AG20443 (cell line): ENCODE measurements at places on chromosomes 16 and 17.
A peak's percentile ranks its signal among the peaks of the same experiment; 100 is the strongest.

- no peak for DNase-seq
Measured at GRCh38 chr17:38753071-38753506, 548 bp downstream of the PSMB3 start.

DNA sequence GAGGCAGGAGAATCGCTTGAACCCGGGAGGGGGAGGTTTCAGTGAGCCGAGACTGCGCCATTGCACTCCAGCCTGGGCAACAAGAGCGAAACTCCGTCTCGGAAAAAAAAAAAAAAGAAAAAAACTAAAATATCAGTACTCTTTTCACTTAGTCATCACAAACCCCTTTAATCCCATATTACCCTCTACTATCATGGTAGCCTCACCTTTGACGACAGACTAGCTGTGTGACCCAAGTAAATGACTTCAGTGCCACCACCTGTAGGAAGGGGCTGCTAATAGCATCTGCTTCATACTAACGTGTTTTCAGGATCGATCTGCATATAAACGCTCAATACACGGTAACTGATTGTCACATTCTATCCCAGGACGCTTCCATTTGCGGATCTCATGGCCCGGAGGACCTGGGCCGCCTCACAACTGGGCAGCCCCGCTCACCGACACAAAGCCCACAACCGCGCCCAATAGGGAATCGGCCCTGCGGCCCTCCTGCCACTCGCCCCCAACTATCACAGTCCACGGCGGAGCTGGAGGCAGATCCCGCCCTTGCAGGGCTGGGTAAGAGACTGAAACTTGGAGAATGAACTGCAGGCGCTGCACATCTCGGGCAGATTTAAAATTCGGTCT lies 1.1 kb upstream of the ZNF263 start:
- no peak for DNase-seq

DNA sequence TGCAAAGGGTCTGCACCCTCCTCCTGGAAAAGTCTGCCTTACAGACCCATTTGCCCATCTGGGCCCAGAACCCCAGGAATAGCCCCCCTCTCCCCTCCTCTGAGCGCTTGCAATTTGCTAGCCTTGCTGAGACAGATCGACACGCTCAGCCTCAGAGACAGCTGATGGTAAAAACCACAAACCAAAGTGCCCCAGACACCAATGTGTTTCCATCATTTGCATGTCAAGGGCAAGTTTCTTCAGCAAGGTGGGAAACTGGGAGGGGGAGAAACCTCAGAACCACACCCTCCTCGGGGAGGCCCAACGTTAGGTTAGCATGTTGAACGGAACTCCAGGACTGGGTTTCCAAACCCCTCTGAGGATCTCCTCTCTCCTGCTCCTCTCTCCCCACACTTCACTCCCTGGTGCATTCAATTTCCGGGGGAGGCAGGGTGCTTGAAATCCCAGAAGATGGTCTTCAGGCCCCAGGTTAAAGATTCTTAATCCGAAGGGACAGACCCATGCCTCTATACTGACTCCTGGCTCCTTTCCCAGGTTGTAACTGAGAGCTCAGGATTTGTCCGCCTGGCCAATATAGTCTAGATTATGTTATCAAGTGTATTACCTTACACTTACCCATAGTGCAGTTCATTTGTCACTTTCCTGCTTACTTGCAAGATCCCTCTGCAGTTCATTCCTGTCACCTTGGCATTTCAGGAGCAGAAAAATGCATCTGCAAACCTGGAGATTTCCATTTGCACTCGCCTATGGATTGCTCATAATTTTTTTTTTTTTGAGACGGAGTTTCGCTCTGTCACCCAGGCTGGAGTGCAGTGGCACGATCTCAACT lies 1.3 kb upstream of the CUEDC1 start:
- no peak for DNase-seq

- peak; percentile 52 for DNase-seq
Measured at GRCh38 chr17:76446449-76447231, 6.3 kb downstream of the UBE2O start.

GRCh38 chr17:51050291-51051033 lies 70.2 kb downstream of the SPAG9 start:
- DNase-seq: no peak

GRCh38 chr16:1153480-1154160 lies 714 bp downstream of the CACNA1H start:
- DNase-seq: no peak

DNA sequence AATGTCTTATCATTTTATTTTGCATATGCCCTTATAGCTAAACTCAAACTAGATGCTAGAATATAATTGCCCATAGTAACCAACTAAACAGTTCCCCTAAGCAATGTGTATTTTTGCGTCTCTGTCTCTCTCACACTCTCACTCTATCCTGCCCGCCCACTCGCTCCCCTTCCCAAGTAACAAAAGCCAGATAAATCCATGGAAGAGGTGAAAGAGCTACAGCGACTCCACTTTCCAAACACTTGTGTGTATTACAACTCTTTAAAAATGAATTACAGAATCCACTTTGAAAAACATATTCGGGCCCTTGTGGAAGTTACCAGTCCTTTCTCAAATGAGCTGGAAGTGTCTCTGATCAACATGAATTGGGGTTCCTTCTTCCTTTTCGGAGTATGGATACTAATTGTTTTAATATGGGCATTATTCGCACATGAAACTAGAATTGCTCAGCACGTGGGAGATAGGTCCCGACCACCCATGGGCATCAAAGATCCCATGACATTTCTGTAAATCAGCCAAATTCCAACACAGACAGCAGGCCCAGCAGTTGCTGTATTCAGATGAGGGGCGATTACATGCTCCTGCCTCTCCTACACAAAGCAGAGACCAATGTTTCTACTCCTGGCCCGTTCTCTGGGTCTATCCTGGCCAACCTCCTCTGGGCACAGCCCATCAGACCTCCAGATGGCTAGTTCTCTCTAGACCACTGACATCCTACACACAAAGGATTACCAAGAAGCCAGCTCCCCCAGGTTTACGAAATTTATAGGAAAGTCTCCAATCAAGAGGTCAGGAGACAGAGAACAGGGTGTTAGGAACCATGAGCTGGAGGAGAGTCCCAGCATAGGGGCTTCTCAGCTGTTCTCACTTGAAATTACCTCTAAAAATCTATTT lies 121.5 kb downstream of the ZFHX3 start:
- DNase-seq: no peak

DNA sequence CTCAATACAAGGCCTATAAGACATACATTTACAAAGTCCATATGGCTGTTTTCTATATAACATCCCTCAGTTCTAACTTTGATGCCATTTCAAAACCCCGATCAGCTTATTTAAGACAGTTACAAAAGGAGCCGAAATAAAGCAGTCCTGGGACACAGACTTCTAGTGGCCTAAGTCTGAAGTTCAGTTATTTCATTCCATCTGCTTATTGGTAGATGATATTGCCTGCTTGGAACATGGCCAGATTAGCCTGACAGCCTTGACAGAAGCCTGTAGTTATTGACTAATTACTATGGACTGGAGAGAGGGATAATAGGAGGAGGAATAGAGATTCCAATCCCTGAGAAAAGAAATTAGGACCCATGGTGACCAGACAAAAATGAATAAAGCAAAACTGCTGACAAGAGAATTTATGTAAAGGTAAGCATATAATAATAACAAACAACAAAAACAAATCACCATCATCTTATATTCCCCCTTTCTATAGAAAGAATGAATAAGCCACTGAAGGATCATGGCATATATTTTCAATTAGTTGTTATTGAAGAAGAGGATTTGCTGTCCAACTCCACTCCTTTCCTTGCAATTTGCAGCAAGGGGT lies 206.3 kb upstream of the TOM1L1 start:
- no peak for DNase-seq

DNA sequence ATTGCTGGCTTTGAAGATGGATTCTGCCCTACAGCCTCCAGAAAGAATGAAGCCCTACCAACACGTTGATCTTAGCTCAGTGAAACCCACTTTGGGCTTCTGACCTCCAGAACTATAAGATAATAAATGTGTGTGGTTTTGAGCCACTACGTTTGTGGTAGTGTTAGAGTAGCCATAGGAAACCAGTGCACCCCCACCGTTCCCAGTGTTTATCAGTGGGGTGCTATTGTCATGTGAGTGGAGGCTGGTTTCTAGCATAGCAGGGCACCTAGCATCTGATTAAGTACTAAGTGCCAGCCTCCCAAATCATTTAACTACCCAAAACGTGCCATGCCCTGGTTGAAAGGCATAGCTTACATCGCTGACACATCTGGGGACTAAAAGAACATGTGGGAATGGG lies 423.9 kb downstream of the UTP18 start:
- no peak for DNase-seq

DNA sequence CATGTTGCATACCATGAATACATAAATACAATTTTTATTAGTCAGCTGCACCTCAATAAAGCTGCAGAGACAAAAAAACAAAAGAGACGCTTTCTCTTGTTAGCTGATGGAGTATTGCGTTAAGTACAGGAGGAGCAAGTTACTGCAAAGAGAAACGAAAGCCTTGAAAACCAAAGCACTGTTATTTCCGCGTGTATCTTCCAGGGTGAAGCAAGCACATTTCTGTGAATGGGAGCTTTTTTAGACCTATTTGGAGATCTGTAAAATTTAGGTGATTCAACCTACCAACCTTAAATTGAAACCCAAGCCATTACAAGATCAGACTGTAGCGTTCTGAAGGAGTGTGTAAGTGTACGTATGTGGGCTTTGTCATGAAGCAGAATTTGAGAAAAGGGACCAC lies 390.4 kb downstream of the SOX9 start:
- no peak for DNase-seq

GRCh38 chr17:76915840-76916510 lies 47.8 kb downstream of the MGAT5B start:
- no peak for DNase-seq

GRCh38 chr16:64278196-64278595 lies 843.7 kb downstream of the CDH11 start:
- DNase-seq: no peak

DNA sequence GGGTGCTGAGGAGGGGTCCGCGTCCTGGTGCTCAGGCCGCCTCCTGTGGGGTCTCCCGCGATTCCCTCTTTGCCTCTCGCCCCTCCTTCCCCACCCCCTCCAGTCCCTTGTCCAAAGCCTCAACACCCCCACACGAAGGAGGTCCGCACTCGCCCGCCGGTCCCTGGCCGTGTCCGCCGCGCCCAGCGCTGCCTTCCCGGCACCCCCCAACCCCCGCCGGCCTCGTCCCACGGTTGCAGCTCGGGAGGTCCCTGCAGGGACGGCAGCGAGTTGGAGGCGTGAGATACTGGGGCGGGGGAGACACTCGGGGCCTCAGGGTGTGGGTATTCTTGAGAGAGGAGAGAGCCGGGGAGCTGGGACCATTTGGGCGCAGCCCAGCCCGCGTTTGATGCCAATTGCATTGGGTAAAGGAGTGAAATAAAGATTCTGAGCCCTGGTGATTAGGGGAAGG lies 468 bp downstream of the FLYWCH2 start:
- peak; percentile 44 for DNase-seq

- DNase-seq: no peak
Measured at GRCh38 chr17:12867726-12868125, 78.4 kb downstream of the ARHGAP44 start.

DNA sequence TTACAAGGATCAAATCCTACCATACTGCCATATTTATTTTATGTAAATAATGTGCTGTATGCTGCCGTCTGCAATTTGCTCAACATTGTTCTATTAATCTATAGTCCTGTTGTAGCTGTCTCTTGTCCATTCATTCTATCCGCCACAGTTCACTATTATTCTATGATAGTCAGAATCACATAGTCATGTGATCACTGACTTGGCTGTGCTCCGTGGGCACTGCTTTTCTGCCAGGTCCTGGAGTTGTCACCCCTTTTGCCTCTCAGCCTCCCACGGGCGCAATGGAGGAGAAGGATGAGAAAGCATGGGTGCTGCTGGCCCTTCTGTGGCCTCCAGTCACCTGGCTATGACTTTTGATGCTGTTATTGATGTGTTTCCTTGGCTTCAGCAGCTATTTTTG lies 37.3 kb upstream of the ANKFY1 start:
- DNase-seq: no peak

GRCh38 chr17:8125947-8126490 lies 2.1 kb upstream of the HES7 start:
- DNase-seq: no peak

- no peak for DNase-seq
Measured at GRCh38 chr16:64872101-64872500, 249.8 kb downstream of the CDH11 start.

DNA sequence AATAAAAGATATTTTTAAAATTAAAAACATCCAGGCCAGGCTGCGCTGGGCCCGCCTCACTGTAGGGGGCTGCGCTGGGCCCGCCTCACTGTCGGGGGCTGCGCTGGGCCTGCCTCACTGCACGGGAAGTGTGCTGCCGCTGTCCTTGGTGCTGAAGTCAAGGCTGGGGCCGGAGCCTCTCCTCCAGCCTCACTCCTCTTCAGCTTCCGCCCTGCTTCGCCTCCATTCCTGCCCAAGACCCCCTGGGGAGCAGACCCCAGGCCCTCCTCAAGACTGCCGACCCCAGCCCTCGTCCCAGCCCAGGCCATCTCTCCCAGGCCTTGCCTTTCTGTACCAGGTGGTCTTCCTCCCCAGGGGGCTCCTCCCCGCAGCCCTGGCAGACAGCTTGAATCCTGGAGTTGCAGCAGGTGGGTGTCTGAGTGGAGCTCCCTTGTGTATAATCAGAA lies 26.2 kb downstream of the ENDOV start:
- DNase-seq: peak; percentile 80

- DNase-seq: no peak
Measured at GRCh38 chr16:54366943-54367342, 80.4 kb upstream of the IRX3 start.

DNA sequence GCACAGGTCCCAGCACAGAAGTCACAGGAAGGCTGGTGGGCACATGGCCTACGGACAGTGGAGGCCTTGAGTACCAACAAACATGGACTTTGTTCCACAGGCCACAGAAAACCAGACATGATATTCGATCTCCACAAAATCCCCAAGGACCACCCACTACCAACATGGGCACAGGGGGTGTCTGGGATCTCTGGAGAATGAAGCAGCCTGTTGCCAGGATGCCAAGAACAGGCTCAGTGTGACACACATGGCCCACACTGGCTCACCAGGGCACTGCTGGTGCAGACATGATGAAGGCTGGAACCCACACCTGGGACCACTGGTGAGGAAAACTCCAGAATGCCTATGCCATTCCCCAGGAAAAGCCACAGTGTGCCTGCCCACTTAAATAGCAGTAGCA lies 120.2 kb downstream of the C16orf78 start:
- no peak for DNase-seq

- peak; percentile 81 for DNase-seq
Measured at GRCh38 chr17:45640141-45640850, 143.8 kb upstream of the CRHR1 start.

GRCh38 chr16:67672306-67672705 lies 5.7 kb downstream of the C16orf86 start:
- DNase-seq: no peak
